RPMI7951 (cell line): ENCODE measurements at places on chromosomes 12 and 14. TPM values are rescaled to one million over a fixed set of nuclear protein-coding genes. Genes with fewer than 3 reads are reported as not detected.

The FAM222A gene
- total RNA-seq, result 0.24 and 0.39 TPM in 2 replicates

The CBLN3 gene
- total RNA-seq, result 0.72 and 1.3 TPM in 2 replicates

The ATP5MC2 gene
- 318 and 375 TPM in 2 replicates for total RNA-seq

GRCh38 chr12:108768591-108769500 is 37.5 kb upstream of the CORO1C start:
- no peak for DNase-seq

DNA sequence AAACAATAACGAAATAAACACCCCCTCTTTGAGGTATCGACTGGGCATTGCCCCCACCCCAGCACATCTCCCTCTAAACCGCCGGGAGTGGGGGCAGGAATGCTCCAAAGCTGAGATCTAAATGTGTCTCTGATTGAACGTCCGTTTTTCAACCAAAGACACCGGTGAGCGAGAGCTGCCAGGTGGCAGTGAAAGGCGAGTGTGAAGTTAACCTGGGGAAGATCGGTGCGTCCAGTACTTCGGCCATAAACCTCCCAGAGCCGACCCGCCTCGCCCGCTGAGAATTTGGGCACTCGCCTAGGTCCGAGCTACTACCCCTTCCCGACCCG is 625 bp downstream of the ANGEL1 start:
- DNase-seq, result no peak

DNA sequence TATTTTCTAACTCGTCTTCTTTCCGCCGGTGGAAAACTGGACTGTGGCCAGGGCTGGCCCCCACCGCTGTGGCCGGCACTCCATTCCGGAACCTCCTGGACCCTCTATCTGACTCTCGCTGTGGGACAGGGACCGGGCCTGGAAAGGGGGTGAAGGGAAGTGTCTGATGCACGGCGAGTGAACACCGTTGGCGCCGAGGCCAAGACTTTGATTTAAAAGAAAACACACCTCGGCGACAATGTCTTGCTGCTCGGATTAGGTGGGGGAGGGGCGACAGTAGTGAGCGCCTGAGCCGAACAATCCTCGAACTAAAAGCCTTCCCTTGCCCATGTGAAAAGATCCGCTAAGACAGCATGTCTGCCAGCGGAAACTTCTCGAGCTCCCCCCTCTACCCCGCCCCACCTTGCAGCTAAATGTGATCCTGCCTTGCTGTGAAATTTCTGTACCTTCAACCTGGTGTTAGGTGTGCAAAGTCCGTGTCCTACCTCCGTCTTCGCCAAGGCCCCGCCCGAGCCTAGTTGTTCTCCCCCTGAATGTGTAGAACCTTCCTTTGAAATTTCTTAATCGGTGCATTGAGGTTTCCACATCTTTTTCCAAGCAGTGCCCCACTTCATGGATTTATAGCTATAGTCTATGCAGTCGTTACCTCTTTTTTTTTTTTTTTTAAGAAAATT is 862 bp upstream of the HOTAIR start:
- no peak for DNase-seq

- no peak for DNase-seq
Observed at GRCh38 chr14:73763396-73763795, 49.2 kb upstream of the PNMA1 start.

- DNase-seq, result peak; percentile 48
Observed at GRCh38 chr14:67524634-67524963, 8.5 kb upstream of the PLEKHH1 start.

DNA sequence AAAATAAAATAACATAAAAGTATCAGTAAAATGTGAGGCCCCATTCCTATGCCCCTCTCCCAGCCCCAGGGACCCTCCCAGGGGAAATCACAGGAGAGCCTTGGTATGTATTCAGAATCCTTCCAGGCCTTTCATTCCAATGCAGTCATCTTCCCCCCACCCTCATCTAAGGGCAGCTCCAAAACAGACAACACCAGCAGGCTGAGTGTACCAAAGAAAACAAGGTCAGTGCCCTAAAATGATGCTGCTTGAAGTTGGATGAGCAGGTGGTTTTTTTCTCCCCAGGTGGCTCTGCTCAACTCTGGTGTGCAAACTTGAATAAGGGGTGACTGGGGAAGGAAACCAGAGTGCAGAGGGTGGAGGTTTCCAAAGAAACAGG is 56.2 kb downstream of the TSPAN9 start:
- DNase-seq, result no peak

GRCh38 chr12:52217223-52217622 is 15.8 kb upstream of the KRT7 start:
- no peak for DNase-seq
